ENCODE measurements at places on chromosomes 2 and 18. TPM values are rescaled to one million over a fixed set of nuclear protein-coding genes. Genes with fewer than 3 reads are reported as not detected.

The EFHD1 gene
- total RNA-seq: 0.23 TPM

The C1GALT1C1L gene
- total RNA-seq: 0.30 TPM

The INSIG2 gene
- total RNA-seq: 13.9 TPM

The HDAC4 gene
- 6.3 TPM for total RNA-seq

The GALNT13 gene
- total RNA-seq: 0.45 TPM

The ANTXR1 gene
- total RNA-seq: 90.3 TPM

The NEU2 gene
- not detected for total RNA-seq

The LIMS3 gene
- 1.8 TPM for total RNA-seq

The C1QL2 gene
- total RNA-seq: not detected

The LYPD6 gene
- not detected for total RNA-seq

The OTX1 gene
- total RNA-seq: 0.12 TPM

The NFE2L2 gene
- 53.1 TPM for total RNA-seq

The TUBB8B gene
- total RNA-seq: not detected

The EVX2 gene
- not detected for total RNA-seq

The RIT2 gene
- not detected for total RNA-seq

The ARL6IP6 gene
- total RNA-seq: 6.6 TPM
